Neural cell (in vitro differentiated cells): ENCODE measurements at places on chromosomes 11 and 22. TPM values are rescaled to one million over a fixed set of nuclear protein-coding genes. Genes with fewer than 3 reads are reported as not detected.

Gene TCN2
- 13.0 and 17.5 TPM in 2 replicates for polyA plus RNA-seq

Gene TEX12
- polyA plus RNA-seq = 0.36 and 0.51 TPM in 2 replicates

Gene POTEH
- not detected in 2 replicates for polyA plus RNA-seq

Gene C22orf31
- polyA plus RNA-seq = not detected in 2 replicates

Gene KDM4E
- polyA plus RNA-seq = not detected in 2 replicates

Gene SLCO2B1
- polyA plus RNA-seq = not detected in 2 replicates
